ENCODE measurements at places on chromosomes 1 and 21. TPM values are rescaled to one million over a fixed set of nuclear protein-coding genes. Genes with fewer than 3 reads are reported as not detected.

DNA sequence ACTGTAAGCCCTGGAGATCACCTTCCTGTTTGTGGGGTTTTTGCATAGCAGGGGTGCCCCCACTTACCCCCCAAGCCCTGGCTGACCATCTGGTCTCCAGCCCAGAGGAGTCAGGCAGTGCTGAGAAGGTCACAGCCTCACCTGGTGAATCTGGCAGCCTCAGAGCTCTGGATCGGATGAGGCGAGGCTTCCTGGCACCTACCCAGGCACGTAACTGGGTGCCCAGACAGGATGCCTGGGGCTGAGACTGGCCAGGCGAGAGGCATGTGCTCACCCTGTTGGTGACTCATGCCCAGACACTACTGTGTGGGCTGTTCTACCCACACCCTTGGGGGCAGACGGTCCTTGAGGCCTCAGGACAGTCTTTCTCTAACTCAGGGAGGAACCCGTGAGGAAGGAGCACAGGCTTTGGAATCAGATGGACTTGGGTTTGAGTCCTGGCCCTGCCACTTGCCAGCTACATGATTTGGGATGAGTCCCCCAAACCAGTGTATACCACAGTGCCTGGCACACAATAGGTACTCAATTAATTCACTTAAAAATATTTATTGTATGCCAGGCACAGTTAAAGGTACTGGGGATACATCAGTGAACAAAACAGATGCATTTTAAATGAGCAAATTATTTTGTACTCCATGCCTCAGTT is 15.1 kb upstream of the PADI3 start:
- no peak for DNase-seq

PROK1 gene
- total RNA-seq, result not detected

DNA sequence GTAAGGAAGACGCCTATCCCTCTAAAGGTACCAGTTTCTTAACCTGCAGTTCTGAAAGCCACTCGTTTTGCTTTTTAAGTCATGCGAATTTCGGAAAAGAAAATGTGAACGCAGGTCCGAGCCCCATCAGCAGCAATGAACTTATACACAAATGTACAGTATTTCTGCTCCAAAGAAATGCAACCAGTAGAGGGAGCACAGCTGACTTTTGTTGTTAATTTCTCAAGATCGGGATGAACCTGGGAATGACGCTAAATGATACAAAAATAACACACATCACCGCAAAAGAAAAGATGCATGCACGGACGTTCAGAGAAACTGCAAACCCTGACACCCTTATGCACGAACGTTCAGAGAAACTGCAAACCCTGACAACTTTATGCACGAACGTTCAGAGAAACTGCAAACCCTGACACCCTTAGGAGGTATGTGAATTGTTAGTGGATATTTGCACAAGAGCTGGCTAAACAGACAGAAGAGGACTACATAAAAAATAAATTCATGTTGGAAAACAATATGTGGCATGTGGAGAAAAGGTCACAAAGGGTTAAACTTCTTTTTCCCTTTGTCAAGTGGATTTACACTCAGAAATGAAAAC is 3.5 kb upstream of the TIAM1 start:
- no peak for DNase-seq

DNA sequence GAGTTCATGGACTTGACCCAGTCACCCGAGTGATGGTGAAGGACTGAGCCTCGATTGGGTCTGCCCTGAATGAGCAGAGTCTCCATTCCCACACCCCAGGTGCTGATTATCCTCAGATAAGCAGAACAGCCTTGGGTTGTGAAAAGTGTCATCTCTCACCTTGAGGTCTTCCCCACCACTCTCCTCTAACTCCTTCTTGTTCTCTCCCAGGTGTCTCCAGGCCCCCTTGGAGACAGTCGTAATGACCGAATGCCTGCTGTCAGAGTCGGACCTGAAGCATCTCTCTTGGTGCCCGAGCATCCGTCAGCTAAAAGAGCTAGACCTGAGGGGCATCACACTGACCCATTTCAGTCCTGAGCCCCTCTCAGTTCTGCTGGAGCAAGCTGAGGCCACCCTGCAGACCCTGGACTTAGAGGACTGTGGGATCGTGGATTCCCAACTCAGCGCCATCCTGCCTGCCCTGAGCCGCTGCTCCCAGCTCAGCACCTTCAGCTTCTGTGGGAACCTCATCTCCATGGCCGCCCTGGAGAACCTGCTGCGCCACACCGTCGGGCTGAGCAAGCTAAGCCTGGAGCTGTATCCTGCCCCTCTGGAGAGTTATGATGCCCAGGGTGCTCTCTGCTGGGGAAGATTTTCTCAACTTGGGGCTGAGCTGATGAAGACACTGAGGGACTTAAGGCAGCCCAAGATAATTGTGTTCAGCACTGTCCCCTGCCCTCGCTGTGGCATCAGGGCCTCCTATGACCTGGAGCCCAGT is 3.4 kb downstream of the PRAMEF12 start:
- DNase-seq, result no peak

PBX1 gene
- total RNA-seq, result 118 TPM

GRCh38 chr1:87968197-87968955 is 639.7 kb downstream of the LMO4 start:
- DNase-seq, result no peak

DNA sequence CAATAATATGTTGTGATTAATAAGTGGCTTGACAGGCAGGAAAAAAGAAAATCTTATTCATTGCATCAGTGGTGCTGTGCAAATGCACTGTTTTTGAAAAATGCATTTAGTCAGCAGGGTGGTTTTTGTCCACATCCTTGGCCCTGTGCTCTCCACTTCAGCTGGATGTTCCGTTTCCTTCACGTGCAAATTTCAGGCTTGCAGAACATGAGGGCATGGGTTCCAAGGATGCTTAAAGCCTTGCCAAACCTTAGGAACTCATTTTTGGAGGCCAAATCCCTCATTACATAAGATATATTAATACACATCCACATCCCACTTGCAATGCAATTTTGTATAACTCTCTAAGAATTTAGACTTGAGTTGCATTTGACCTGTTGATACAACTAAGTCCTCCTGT is 410.1 kb downstream of the PRDM2 start:
- no peak for DNase-seq

- DNase-seq, result no peak
Observed at GRCh38 chr1:209577346-209577745, 6.2 kb upstream of the CAMK1G start.

DNA sequence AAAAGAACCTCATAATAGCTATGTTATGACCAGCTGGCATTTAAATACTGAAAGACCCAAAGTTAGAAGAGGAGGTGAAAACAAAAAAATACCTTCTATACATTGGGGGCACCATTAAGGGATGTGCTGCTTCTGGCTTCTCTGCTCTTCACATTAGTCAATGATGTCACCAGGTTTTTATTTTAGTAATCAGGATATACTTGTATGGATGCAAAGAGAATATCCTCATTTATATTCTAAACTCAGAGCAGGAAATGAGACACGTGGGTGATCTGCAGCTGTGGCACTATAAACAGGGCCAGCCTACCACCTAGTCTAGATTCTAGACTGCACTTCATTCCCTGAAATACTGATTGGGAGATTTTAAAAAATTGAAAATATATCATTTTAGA is 51.2 kb downstream of the WLS start:
- no peak for DNase-seq

- no peak for DNase-seq
Observed at GRCh38 chr1:226487921-226488320, 60.6 kb upstream of the STUM start.

SYCP1 gene
- total RNA-seq, result 0.44 TPM

- no peak for DNase-seq
Observed at GRCh38 chr1:88741413-88741812, 57.3 kb downstream of the PKN2 start.

ELAPOR1 gene
- 1.2 TPM for total RNA-seq

GRCh38 chr1:231039161-231040018 is 664 bp downstream of the FAM89A start:
- no peak for DNase-seq

- DNase-seq, result no peak
Observed at GRCh38 chr1:207861442-207862177, 49.3 kb downstream of the CD34 start.

RYR2 gene
- 4.7 TPM for total RNA-seq

MUTYH gene
- total RNA-seq, result 51.9 TPM

DNA sequence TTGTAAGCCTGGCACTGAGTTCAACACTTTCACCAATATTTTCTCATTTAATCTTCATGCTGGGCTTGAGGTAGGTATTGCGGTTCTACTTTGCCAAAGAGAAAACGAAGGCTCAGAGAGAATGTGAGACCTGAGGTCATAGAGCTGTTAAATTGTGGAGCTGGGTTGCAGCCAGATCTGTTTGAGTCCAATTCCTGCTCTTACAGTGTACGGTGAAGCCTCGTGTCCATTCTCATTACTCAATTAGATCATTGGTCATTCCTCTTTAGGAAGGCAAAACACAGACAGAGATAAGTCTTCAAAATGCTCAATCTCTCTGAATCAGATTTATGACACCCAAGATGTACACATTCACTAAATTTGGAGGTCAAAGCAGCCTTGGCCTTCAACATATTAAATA is 559.0 kb upstream of the DAB1 start:
- no peak for DNase-seq

CBR3 gene
- 4.3 TPM for total RNA-seq

GRCh38 chr1:212692774-212693644 is 6.6 kb downstream of the BATF3 start:
- DNase-seq, result no peak

DNA sequence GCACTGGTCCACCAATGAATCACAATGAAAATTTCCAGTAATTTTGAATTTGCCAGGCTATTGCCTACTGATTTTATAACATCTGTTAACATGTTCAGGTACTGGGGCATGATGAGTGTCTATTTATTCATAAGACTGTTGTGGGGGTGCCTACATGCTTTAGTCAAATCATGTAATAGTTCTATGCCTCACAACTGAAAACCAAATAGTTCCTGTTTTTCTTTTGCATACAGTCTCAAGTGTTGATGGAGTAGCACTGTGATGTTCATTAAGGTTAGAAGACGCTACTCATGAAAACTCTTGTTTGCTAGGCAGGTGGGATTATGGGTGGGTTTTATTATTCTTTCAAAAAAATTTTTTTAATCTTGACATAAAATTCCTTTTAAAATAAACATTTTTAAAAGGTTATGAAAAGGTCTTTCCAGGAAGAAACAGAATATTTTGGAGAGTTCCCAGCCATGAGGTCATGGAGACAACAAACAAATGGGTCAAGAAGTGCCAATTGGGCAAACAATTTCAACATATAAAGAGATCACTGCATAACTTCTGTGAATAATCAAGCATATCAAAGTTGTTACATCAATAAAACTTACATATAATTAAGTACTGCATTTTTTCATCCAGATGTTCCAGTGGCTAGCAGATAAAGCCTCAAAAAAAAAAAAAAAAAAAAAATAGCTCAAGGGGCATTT is 40.2 kb upstream of the NHLH2 start:
- DNase-seq, result no peak

GRCh38 chr1:40059960-40060750 is 19.6 kb downstream of the CAP1 start:
- DNase-seq, result no peak

ELAVL4 gene
- total RNA-seq, result 0.89 TPM

DNA sequence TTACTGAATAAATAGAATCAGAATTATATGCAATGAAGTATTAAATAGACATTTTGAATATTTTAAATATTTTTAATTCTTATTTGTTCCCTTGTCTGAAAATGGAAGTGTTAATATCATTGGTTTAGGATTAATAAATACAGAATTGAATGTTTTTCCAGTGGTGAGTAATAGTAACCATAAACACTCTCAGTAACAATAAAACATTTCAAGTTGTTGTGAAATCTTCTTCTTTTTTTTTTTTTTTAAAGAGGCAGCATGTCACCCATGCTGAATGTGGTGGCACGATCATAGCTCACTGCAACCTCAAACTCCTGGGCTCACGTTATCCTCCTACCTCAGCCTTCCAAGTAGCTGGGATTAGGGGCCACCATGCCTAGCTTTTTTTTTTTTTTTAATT is 86.2 kb upstream of the ZBTB18 start:
- DNase-seq, result no peak

SIK1 gene
- 6.7 TPM for total RNA-seq

TRAPPC10 gene
- 31.0 TPM for total RNA-seq

ATP1A4 gene
- total RNA-seq, result 0.61 TPM

DNA sequence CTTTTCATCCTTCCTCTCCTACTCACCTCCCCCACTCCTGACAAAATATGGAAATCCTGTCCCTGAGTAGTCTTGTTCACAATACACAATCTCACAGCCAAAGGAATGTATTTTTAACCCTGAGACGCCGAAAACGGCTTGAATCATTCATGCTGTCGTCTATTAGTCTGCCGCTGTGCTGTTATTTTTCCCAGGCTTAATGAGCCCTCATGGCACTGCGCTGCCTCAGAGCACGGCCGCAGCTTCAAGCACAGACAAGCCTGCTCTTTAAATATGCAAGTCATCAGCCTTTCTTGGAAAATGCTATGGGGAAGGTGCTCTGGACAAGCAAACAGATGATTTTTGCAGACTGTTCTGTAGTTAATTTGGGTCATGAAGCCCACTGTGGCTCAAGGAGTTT is 302.7 kb downstream of the DISC1 start:
- DNase-seq, result no peak

UTP25 gene
- total RNA-seq, result 7.6 TPM

- no peak for DNase-seq
Observed at GRCh38 chr1:73913025-73913424, 285.0 kb downstream of the LRRIQ3 start.

- no peak for DNase-seq
Observed at GRCh38 chr21:33964706-33965325, 49.2 kb upstream of the ATP5PO start.

DNASE2B gene
- not detected for total RNA-seq

THEM5 gene
- not detected for total RNA-seq

RGS16 gene
- total RNA-seq, result 9.8 TPM

- DNase-seq, result peak; percentile 28
Observed at GRCh38 chr1:93576346-93576745, 105.3 kb downstream of the BCAR3 start.

- no peak for DNase-seq
Observed at GRCh38 chr1:10211805-10212410, 1.5 kb downstream of the KIF1B start.

- no peak for DNase-seq
Observed at GRCh38 chr1:220335668-220336067, 63.4 kb upstream of the RAB3GAP2 start.

IL19 gene
- not detected for total RNA-seq

GRCh38 chr1:207964195-207964966 is 53.5 kb upstream of the CD34 start:
- DNase-seq, result no peak

FHAD1 gene
- 0.69 TPM for total RNA-seq

RPTN gene
- total RNA-seq, result not detected
